ENCODE measurements at places on chromosomes 11 and 22.

DNA sequence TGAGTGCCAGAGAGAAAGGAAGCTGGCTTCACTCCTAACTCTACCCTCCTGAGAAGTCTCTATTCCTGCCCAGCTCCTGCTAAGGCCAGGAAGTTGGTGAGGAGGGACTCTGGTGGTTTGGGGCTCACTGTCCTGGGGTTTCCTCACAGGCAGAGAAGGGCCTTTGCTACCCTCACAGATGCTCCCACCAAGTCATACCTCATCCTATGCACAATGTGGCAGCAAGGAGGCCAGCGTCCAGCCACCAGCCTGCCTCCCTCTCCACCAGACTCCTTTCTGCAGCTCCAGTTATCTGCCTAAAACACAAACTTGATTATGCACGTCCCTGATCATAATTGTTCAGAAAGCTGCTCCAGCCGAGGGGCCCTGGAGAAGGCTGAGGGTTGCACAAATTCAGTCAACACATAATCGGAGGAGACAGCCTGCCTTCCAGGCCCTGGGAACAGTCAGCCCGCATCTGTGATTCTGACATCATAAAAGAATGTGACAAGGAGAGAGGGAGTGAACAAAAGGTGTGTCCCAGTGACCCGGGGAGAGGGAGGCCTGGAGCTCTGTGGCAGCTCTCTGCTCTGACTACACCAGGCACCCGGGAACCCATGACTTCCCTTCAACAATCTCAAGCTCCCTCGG, 28.8 kb downstream of the DKK3 start:
- peak; percentile 80 for DNase-seq

- DNase-seq = peak; percentile 29
Observed at GRCh38 chr11:63868399-63869064, 29.6 kb downstream of the MARK2 start.

- DNase-seq = no peak
Observed at GRCh38 chr22:17921871-17922821, 102.2 kb downstream of the MICAL3 start.

DNA sequence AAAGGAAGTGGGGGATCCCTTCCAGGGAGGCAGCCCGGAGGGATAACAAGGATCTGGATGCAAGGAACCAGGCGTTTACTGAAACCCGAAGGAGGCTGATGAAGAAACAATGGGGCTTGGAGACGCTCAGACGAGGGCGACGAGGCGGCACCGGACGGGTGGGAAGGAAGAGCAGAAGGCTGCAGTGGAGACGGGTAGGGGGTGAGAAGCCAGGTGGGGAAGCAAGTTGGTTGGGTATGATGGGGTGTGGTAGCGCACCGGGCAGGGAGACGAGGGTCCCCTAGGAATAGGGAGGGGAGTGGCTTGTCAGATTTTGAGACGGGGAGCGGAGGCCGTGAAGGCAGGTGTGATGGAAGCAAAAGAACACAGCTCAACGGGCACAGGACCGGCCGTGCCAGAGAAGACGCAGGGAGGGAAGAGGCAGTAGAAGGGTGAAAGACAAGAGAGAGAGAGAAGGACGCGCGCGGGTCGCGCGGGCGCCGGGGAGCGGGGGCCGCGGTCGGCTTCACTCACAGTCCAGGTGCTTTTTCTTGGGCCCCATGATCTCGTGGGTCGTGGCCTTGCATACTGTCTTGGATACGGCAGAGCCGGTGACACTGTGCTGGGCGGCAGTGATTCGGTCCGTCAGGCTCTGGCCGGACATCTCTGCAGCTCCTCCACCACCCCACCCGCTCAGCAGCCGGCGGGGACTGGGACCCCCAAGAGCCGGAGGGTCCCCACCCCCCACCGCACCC, 579 bp downstream of the PICALM start:
- DNase-seq = peak; percentile 24

DNA sequence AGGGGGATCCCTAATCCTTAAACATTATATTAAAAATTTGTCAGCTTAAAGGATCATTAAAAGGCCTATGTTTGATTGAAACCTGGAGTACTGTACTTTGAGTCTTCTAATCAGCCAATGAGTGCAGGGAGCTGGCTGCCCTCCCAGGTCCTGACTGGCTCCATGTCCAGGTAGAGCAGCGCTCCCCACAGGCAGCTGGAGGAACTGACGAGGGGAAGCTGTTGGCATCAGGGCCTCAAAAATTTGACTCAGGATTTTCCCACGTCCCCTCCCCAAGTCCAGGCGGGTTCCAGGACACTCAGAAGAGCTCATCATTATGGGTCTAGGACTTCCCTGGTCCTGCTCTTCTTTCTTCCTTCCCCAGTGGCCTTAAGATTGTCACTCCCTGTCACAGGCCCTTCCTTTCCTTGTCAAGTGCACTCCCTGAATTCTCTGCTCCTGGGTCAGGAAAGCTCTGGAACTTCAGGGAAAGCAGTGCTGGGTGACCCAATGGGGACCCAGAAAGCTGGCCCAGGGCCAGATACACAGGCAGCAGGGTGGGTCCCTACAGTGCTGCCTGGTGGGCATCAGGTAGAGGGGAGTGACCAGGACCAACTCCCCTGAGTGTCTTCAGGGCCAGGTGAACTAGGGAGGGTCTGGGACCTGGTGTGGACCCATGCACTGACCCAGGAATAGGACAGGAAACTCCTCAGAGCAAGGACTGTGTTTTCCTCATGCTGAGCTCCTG, 65.5 kb downstream of the GGTLC2 start:
- no peak for DNase-seq

Data from AG10803 (cell line).